Activated naive CD8-positive, alpha-beta T cell treated with anti-CD3 and anti-CD28 coated beads, Interleukin-2, amount 50 U/mL, for 24 hours (primary cell): ENCODE measurements at places on chromosomes 3 and 15.

GRCh38 chr15:64009798-64010261 lies 36.5 kb downstream of the DAPK2 start:
- no peaks in the 10 kb centered on the region for H3K27me3 ChIP-seq
- peaks cover 56% of the 10 kb centered on the region for H3K4me1 ChIP-seq
- H3K4me3 ChIP-seq: peak overlapping the region; percentile 55
- no peaks in the 10 kb centered on the region for H3K36me3 ChIP-seq

GRCh38 chr15:101126618-101127505 lies 125.0 kb downstream of the CHSY1 start:
- H3K27ac ChIP-seq: peak overlapping the region; percentile 98
- peak overlapping the region; percentile 72 for H3K4me3 ChIP-seq
- H3K4me1 ChIP-seq: peaks cover 80% of the 10 kb centered on the region
- peaks cover 9% of the 10 kb centered on the region for H3K36me3 ChIP-seq

GRCh38 chr3:136818769-136819391 lies at the start of gene SLC35G2:
SLC35G2 (plus strand) TSS chr3:136819126; CDS start chr3:136854461, 35,335 bp downstream.
- H3K4me3 ChIP-seq: peak within 1 kb of the TSS; percentile 86
- H3K27ac ChIP-seq: peak within 1 kb of the TSS; percentile 81
- peaks cover 23% of the 10 kb centered on the region for H3K4me1 ChIP-seq

GRCh38 chr3:30658328-30659052 lies 52.1 kb downstream of the TGFBR2 start:
- peak; percentile 65 for DNase-seq
- H3K36me3 ChIP-seq: peaks cover 81% of the 10 kb centered on the region
- peak overlapping the region; percentile 66 for H3K4me3 ChIP-seq
- peak overlapping the region; percentile 93 for H3K27ac ChIP-seq
- no peaks in the 10 kb centered on the region for H3K27me3 ChIP-seq
- H3K4me1 ChIP-seq: peaks cover 100% of the 10 kb centered on the region

GRCh38 chr3:125684199-125684598 lies 88.9 kb upstream of the OSBPL11 start:
- no peak overlapping the region for H3K27ac ChIP-seq
- no peaks in the 10 kb centered on the region for H3K4me1 ChIP-seq
- no peak overlapping the region for H3K4me3 ChIP-seq
- DNase-seq: no peak

- no peak for DNase-seq
- no peaks in the 10 kb centered on the region for H3K4me1 ChIP-seq
- H3K27ac ChIP-seq: no peak overlapping the region
- no peaks in the 10 kb centered on the region for H3K27me3 ChIP-seq
These were observed 342.8 kb downstream of the TUSC7 start for GRCh38 chr3:117052395-117052794.

GRCh38 chr3:120198305-120198878 lies 86.6 kb downstream of the GPR156 start:
- no peaks in the 10 kb centered on the region for H3K4me1 ChIP-seq
- DNase-seq: no peak
- no peak overlapping the region for H3K27ac ChIP-seq
- no peaks in the 10 kb centered on the region for H3K36me3 ChIP-seq

DNA sequence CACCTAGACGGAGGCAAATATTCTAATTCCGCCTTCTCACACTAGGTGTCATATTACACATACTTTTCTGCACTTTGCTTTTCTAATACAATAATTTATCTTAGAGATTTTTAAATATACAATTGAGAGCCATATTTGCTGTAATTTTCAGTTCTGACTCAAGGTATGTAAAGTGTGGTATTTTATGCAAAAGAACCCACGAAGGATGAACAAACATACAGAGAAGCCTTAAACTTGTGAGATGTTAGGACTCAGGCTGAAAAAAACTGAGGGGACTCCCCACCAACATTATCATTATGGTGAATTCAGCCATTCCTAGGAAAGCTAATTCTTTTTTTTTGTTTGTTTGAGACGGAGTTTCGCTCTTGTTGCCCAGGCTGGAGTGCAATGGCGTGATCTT lies 9.6 kb downstream of the ZBTB11 start:
- H3K36me3 ChIP-seq: peaks cover 58% of the 10 kb centered on the region
- DNase-seq: no peak
- no peak overlapping the region for H3K4me3 ChIP-seq
- H3K27ac ChIP-seq: no peak overlapping the region
- no peaks in the 10 kb centered on the region for H3K27me3 ChIP-seq
- peaks cover 1% of the 10 kb centered on the region for H3K4me1 ChIP-seq

DNA sequence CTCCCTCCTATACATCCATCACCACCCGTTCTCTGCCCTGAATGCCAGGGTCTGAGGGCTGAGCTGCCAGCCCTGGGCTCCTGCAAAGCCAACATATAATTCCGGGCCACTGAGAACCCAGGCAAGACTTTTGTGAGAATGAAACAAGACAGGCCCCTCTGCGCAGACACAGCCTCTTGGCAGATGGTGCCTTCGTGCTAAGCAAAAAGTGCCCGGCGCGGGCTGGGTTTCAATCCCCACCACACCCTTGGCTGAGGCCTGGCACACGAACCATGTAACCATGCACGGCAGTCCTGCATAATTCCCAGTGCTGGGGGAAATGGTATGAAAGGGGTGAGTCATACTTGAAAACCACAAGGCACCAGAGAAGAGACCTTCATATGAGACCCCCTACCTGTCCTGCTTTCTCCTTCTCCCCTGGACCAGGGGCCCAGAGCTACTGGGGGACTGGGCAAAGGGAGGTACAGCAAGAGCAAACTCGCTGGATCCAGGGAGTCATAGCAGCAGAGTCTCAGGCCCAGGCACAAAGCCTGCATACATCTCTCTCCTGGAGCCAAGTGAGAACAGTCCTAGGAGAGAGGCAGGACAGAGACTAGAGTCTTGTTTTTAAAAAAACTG lies 26.1 kb upstream of the LOXL1 start:
- no peaks in the 10 kb centered on the region for H3K4me1 ChIP-seq
- H3K36me3 ChIP-seq: no peaks in the 10 kb centered on the region
- no peak for DNase-seq

DNA sequence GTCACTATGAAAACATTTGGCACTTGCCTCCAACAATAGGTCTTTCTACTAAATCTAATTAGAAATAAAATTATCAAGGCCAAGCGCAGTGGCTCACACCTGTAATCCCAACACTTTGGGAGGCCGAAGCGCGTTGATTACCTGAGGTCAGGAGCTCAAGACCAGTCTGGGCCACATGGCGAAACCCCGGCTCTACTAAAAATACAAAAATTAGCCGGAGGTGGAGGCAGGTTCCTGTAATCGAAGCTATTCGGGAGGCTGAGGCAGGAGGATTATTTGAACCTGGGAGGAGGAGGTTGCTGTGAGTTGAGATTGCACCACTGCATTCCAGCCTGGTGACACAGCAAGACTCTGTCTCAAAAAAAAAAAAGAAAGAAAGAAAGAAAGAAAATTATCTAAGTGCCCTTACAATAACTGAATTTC lies 1.6 kb upstream of the PLD1 start:
- peaks cover 45% of the 10 kb centered on the region for H3K27me3 ChIP-seq
- H3K27ac ChIP-seq: no peak overlapping the region
- no peak for DNase-seq
- H3K4me1 ChIP-seq: peaks cover 29% of the 10 kb centered on the region

- no peak overlapping the region for H3K27ac ChIP-seq
- H3K27me3 ChIP-seq: no peaks in the 10 kb centered on the region
- no peak for DNase-seq
- H3K36me3 ChIP-seq: no peaks in the 10 kb centered on the region
- no peak overlapping the region for H3K4me3 ChIP-seq
These were observed 129.4 kb upstream of the SNTN start for GRCh38 chr3:63523100-63523499.

DNA sequence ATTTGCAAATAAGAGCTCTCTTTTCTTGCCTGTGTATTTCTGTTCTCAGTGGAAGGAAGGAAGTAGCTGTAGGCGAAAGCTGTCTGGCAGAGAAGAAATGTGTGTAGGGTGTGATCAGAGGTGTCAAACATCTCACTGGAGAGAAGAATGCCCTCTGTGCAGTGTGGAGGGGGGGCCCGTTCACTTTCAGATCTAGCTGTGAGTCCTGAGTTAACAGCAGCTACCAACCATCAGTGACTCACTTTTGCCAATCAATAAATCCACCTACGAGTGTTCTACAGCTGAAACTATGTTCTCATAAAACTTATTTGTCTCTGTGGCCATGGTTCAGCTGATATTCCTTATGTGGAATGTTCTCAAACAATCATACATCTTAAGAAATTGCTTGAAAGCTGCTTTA lies 103.7 kb downstream of the FRMD4B start:
- no peaks in the 10 kb centered on the region for H3K36me3 ChIP-seq
- H3K4me3 ChIP-seq: peak overlapping the region; percentile 7
- H3K4me1 ChIP-seq: peaks cover 31% of the 10 kb centered on the region
- H3K27me3 ChIP-seq: no peaks in the 10 kb centered on the region
- peak; percentile 64 for DNase-seq
- peak overlapping the region; percentile 61 for H3K27ac ChIP-seq

- no peak overlapping the region for H3K4me3 ChIP-seq
- DNase-seq: peak; percentile 4
- peaks cover 2% of the 10 kb centered on the region for H3K27me3 ChIP-seq
- no peaks in the 10 kb centered on the region for H3K4me1 ChIP-seq
These were observed 41.7 kb upstream of the ADAMTS17 start for GRCh38 chr15:100383302-100384107.

GRCh38 chr3:104941785-104942184 lies 424.9 kb upstream of the ALCAM start:
- no peak overlapping the region for H3K4me3 ChIP-seq
- H3K36me3 ChIP-seq: no peaks in the 10 kb centered on the region
- H3K27me3 ChIP-seq: no peaks in the 10 kb centered on the region
- H3K27ac ChIP-seq: no peak overlapping the region

DNA sequence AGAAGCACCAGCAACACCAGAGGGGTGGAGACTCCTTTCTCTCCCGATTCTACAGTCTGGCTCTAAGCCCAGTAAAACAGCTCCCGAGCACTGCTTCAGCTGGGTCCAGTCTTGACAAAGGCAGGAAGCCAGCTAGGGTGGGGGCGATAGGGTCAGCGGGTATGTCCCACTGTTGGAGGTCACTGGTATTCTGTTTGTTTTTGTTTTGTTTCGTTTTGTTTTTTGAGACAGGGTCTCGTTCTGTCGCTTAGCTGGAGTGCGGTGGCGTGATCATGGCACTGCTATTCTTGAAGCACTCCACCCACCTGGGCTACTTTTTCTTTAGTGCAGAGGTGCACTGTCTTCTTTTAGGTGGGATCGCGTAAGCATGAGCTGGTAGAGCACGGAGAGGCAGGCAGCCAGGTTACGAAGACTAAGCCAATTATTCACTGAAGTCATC lies 16.3 kb downstream of the GCSAM start:
- H3K4me3 ChIP-seq: no peak overlapping the region
- no peak overlapping the region for H3K27ac ChIP-seq
- no peak for DNase-seq
- peaks cover 71% of the 10 kb centered on the region for H3K4me1 ChIP-seq

DNA sequence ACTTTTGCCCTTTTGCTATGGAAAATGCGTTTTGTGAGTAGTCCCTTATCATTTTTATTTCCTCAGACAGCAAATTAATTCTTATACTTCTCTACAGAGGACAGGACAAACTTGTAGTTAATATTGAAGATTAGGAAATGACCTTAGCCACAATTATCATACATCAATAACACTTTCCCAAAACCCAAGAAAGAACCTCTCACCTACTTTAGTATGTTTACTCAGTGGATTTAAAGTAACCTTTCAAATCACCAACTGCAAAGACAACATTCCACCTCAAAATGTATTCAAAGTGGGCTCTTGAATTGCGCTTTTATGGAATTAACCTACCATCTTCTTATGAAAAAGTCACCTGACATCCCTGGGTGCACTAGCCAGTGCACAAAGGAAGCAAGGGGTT lies 107.3 kb downstream of the PLCH1 start:
- H3K36me3 ChIP-seq: no peaks in the 10 kb centered on the region
- DNase-seq: no peak
- H3K4me1 ChIP-seq: no peaks in the 10 kb centered on the region
- H3K27ac ChIP-seq: no peak overlapping the region

GRCh38 chr3:6260551-6261191 lies 600.2 kb upstream of the GRM7 start:
- DNase-seq: no peak
- H3K27me3 ChIP-seq: no peaks in the 10 kb centered on the region
- H3K27ac ChIP-seq: no peak overlapping the region
- H3K4me1 ChIP-seq: no peaks in the 10 kb centered on the region

- H3K27ac ChIP-seq: no peak overlapping the region
- no peak overlapping the region for H3K4me3 ChIP-seq
- no peaks in the 10 kb centered on the region for H3K36me3 ChIP-seq
These were observed 139.4 kb downstream of the OPA1 start for GRCh38 chr3:193732391-193732790.

DNA sequence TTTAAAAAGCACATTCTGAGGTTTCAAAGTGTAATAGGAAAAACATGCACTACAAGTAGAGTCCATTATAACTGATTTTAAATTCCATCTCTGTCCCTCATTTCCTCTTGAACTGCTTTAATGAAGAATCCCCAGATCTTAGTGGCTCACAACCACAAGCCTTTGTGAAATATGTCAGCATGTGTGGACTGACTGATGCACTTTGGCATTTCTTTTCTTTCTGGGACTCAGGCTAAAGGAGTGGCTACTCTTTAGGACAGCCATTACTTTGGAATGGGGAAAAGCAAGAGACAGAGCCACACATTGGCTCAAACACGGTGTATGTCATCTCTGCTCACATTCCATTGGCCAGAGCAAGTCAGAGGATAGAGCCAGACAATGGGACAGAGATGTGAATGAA lies 139.6 kb downstream of the GRM7 start:
- no peak for DNase-seq
- H3K36me3 ChIP-seq: no peaks in the 10 kb centered on the region
- H3K4me3 ChIP-seq: no peak overlapping the region

DNA sequence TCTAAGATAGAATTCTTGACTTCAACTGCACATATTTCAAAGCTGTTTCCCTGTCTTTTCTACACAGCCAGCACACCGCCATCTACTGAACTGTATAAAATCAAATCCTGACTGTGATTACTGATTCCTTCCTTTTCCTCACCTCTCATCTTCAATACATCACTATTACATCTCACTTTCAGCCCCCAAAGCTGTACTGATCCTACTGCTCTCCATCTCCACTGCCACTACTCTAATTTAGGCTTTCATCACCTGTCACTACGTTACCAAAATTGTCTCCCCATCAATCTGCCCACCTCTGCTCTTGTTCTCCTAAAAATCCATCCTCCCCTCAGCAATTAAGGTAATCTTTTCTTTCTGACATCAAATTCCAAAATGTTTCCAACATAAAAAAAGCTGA lies 4.5 kb upstream of the CCDC39 start:
- no peaks in the 10 kb centered on the region for H3K36me3 ChIP-seq
- H3K4me1 ChIP-seq: peaks cover 15% of the 10 kb centered on the region
- no peak overlapping the region for H3K27ac ChIP-seq
- H3K4me3 ChIP-seq: no peak overlapping the region

GRCh38 chr3:14413381-14414071 lies 11.1 kb downstream of the SLC6A6 start:
- no peak for DNase-seq
- H3K27ac ChIP-seq: no peak overlapping the region

DNA sequence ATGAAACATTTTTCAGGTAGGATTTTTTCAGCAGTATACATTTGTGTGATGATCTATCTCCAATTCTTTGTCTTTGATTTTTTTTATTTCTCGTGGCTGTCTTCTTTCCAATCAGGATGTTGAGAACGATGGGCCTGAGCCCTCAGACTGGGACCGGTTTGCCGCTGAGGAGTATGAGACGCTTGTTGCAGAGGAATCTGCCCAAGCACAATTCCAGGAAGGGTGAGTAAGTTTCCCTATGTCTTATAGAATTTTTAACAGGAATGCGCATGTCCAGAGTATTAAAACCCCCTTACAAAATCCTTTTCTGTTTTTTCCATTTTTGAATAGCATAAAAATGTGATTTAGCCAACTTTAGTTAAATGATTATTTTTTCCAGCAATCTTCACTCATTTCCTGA lies 90.0 kb downstream of the MSL2 start:
- H3K27ac ChIP-seq: no peak overlapping the region
- H3K27me3 ChIP-seq: no peaks in the 10 kb centered on the region
- peaks cover 19% of the 10 kb centered on the region for H3K4me1 ChIP-seq
- no peak overlapping the region for H3K4me3 ChIP-seq
- DNase-seq: no peak
